ENCODE measurements at places on chromosomes 11 and 22.
A peak's percentile ranks its signal among the peaks of the same experiment; 100 is the strongest.

DNA sequence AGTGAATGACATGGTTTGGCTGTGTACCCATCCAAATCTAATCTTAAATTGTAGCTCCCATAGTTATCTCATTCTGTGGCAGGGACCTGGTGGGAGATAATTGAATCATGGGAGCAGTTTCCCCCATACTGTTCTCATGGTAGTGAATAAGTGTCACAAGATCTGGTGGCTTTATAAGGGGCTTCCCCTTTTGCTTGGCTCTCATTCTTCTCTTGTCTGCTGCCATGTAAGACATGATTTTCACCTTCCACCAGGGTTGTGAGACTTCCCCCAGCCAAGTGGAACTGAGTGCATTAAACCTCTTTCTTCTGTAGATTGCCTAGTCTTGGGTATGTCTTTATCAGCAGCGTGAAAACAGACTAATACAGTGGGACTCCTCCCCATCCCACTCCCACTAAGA, 11.1 kb downstream of the OR5A2 start:
- no peak for DNase-seq

DNA sequence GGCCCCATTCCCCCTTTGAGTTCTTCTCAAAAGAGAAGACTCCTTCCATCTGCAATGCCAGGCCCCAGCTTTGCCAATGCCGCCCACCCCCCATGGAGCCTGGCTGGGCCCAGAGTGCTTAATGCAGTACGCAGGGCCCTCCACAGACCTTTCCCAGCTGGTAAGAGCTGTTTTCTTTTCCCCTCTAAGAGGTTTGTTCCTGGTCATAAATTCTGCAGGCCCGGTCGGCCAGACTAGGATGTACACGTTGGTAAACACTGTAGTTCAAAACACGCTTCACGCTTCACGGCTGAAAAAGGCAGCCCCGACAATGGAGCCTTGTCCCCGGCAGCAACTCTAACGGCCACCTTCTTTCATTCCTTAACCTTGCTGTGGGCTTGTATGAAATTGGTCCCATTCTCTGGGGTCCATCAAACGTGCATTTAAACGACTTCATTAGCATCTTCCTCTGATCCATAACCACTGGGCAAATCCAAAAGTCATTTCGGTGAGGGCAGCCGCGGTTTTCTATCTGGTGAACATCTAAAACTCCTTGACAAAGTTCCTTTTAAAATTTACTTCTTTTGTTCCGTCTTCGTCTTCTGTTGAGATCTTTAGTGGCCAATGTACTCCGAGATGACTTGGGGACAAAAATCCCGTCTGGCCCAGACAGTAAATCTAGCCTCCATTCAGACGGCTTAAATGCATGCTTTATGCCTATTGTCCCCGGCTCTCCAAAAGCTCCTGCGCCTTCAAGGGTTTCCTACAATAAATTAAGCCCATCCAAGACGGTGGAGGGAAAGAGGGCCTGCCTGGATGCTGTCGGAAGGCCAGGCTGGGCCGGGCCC, 60.0 kb upstream of the MYEOV start:
- DNase-seq = no peak

- DNase-seq = no peak
These were observed 166.0 kb upstream of the RASSF10 start for GRCh38 chr11:12842933-12843636.

DNA sequence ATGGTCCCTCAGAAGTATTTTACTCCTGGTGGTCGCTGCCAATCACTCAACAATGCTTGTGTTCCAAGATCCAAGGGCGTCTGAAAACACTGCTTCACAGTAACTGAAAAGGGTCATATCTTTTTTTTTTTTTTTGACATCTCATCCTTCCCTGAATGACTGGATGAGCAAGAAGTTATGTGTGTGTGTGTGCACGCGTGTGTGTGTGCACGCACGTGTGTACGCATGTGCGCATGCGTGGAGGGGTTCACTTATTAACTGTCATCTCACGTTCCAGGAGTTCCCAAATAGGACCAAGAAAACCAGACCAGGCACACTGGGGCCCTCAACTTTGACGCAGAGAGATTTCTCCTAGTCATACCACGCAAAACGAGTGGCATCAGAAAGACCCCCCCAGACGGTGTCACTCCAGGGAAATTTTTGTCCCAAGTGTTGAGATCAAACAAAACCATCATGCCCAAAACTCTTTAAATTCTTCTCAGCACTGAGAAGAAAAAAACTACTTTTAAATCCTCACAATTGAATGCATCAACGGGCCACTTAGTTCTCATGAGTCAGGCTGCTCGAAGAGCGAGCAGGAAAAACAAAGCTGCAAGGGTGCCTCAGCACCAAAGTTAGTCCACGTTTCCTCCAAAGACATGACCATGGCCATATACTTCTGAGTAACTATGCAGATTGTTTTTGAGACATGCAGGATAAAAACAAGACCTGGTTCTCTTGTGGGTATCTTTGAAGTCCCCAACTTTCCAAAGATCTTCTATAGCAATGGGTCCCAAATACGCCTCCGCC, 12.9 kb downstream of the MN1 start:
- DNase-seq = no peak

- DNase-seq = peak; percentile 24
These were observed 33.2 kb upstream of the CAVIN3 start for GRCh38 chr11:6353367-6353987.

- no peak for DNase-seq
These were observed 13.6 kb downstream of the MUC2 start for GRCh38 chr11:1087961-1088926.

GRCh38 chr11:475941-476340, 25.9 kb downstream of the PTDSS2 start:
- DNase-seq = no peak

DNA sequence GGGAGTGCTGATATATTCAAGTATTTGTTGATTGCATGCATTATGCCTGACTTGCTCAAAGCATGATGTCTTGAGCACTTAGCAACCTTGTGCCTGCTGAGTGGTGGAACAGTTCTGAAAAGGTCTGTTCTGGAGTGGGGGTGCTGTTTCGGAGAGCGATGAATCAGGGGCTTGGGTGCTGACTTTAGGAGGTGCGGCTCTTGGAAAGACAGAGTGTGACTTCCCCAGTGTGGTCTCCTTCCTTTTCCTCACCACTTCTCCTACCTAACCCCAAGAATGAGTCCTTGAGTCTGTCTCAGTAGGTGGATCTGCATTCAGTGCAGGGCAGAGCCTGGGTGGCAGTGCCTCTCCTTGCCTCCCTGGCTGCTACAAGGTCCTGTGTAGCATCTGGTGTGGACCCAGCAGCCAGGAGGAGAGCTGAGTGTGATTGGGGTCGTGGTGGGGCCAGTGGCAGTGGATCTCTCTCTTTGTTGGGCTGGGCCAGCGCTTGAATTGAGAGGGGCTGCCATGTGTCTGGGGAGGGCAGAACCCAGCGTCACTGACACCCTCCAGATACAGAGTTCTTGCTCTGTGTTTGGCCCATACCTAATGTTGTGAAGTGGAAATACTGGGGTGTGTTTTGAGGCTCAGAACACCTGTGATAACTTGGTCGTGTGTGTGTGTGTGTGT, 35.9 kb downstream of the ST3GAL4 start:
- no peak for DNase-seq

GRCh38 chr11:128472128-128473089, 114.9 kb downstream of the ETS1 start:
- no peak for DNase-seq

DNA sequence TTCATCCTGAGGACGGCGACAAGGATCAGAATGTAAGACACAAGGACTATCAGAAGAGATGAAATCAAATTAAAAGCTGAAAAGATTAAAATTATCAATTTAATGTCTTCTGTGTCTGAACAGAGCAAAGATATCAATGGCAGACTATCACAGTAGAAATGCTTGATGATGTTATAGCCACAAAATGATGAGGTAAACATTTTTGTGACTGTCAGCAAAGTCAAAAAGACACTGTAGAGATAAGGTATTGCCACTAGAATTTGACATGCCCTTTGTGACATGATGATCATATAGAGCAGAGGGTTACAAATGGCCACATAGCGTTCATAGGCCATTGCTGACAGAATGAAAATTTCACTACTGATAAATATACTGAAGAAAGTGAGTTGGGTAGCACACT, 12.2 kb downstream of the OR5J2 start:
- DNase-seq = no peak

- DNase-seq = no peak
These were observed 27.4 kb upstream of the MALAT1 start for GRCh38 chr11:65471447-65471891.

- DNase-seq = no peak
These were observed 24.3 kb upstream of the OR52J3 start for GRCh38 chr11:5021996-5022395.

- no peak for DNase-seq
These were observed 243.5 kb downstream of the ETS1 start for GRCh38 chr11:128343870-128344269.

GRCh38 chr11:126135235-126136176, 72.8 kb upstream of the CDON start:
- DNase-seq = no peak

DNA sequence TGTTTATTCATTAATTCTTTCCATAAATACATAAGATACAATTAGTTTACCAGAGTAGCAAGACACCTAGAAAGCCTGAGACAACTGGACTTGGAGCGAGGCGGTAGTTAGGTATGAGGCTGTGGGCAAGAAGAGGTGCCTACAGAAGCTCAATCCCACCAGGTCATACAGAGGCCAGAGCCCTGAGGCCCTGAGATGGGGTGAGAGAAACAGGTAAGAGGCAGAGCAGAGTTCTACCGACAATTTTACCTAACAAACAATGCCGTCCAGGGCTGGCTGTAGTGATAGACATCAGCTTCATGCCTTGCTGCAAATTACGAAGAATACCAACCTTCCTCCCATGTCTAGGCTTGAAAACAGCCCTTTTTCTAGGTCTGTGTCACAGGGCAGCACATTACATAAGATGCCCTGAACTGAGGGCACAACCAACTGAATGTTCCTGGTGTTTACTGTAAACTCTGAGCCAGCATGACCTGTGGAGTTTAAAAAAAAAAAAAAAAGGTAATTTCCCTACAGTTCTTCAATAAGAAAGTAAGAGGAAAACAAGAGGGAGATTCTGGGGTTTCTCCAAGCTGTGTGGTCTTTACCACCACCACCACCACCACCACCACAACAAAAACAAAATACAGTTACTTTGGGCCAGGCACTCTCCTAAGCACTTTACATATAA, 105.8 kb downstream of the GAB2 start:
- no peak for DNase-seq

DNA sequence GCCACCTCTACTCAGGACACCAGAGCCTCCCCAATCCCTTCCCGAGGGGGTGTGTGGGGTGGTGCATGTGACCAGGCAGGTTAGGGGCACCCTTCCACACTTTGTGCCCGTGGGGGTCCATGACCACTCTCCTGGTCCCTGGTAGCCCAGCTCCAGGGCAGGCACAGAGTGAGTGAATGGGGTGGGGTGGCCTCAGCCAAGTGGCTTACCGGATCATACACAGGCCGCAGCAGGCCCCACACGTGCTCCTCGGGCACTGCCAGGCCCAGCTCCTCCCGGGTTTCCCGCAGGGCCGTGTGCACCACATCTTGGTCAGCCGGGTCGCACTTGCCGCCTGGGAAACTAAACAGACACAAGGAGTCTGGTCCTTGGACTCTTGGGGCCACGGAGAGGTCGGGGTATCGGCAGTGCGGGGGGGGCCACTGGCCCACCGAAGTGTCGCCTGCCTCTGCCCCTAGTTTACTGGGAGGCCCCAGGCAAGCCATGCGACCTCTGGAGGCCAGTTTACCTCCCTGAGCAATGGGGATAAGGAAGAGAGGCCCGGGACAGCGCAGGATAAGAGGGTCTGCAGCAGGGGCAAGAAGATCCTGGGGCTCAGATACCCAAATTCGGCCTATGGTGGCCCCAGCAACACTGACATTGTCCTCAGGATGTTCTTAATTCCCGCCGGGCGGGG, 889 bp downstream of the NUDT8 start:
- DNase-seq = no peak

Measured in stimulated activated CD8-positive, alpha-beta memory T cell treated with anti-CD3 and anti-CD28 coated beads, Interleukin-15, amount 100 ng/mL, for 1 hour (primary cell).